ENCODE measurements at places on chromosomes 16 and 17.

DNA sequence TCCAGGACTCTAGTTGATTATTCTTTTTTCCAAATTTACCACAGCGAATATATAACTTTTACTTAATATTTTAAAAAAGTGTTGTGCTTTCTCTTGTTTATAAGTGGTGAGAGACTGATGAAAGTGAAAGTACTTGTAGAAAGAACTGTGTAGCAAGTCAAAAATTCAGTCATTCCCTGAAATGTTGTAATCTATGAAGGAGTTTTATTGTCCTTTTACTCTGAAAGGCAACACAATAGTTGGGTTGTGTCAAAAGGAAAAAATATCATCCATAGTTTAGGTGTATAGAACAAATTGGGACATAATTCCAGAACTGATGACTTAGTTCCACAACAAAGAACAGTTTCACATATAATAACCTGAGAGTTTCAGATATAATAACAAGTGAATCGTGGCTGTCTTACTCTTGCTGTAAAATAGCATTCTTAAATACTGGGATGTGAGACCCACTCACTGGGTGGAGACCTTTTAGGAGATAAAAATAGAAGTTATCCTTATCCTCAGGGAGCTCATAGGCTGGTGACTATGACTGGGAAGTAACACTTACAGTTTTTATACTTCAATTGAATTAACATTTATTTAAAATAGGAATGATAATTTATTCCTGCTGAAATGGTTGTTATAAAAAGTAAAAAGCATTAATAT, 20.6 kb downstream of the CYB5B start:
- no peak for DNase-seq

DNA sequence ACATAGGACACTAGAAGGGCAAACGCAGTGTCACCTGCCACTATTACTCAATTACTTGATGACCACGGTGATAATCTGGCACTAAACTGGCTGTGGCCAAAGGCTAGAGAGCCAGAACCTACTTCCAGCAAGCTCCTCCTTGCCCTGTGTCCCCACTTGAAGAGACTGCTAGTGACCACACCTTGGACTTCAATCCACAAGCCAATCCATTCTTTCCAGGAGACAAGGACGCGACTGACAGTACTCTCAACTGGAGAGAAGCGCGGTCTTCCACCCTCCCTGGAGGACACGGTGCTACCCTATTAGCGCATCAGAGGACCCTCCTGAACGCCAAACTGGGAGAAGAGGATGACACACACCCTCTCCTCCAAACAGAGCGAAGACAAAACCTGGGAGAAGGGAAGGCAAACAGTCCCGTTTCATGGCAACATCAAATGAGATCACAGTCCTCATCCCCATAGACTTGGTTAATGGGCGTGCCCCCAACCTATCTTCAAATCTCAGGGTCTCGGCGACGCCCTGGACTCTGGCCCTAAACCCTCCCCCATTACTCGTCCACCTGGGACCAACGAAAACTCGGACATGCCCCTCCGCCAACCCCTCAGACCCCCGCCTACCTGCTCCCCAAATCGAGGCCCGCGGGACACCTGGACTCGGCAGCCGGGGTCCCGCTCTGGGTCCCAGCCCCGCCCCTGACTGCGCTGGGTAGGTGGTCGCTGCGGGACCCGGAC, 508 bp downstream of the FLCN start:
- no peak for DNase-seq

- no peak for DNase-seq
These were observed 17.7 kb upstream of the VPS4A start for GRCh38 chr16:69293401-69293800.

DNA sequence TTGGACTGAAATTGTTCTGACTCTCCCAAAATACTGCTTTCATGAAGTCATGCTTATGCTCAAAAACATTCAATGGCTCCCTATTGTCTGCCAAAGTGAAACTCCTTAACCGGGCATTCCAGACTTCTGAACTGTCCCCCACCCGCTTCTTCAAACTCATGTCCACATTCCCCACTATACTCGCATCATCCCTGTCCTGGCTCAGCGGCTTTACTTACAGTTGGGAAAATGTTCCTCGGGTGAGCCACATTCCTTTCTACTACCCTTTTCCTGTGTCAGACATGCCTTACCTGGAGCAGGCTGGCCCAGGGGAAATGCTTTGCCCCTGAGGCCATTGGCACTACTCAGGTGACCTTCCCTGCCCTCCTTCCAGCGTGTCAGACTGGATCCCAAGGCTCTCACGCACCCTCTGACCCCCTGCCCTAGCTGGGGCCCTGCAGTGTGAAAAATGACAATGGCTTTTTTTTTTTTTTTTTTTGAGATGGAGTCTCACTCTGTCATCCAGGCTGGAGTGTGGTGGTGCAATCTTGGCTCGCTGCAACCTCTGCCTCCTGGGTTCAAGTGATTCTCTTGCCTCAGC, 5.3 kb downstream of the CYGB start:
- no peak for DNase-seq

DNA sequence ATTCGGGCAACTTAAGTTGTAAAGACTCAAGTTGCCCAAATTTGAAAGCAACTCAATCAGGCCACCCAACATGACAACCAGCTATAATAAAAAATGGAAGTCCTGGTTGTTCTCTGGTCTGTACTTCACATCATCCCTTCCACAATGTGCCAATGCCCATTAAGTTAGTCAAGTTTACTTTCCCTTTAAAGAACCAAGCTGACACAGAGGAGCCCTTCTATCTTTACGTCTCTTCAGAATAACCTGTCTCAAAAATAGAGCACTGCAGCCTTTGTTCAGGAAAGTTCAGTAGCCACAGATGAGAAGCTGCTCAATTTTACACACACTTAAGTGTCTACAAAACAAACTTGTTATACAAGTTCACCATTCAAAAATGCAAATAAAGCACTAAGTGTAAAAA, 75.1 kb upstream of the C17orf78 start:
- DNase-seq, result no peak

GRCh38 chr16:31267332-31268032, 7.7 kb downstream of the ITGAM start:
- DNase-seq, result no peak

DNA sequence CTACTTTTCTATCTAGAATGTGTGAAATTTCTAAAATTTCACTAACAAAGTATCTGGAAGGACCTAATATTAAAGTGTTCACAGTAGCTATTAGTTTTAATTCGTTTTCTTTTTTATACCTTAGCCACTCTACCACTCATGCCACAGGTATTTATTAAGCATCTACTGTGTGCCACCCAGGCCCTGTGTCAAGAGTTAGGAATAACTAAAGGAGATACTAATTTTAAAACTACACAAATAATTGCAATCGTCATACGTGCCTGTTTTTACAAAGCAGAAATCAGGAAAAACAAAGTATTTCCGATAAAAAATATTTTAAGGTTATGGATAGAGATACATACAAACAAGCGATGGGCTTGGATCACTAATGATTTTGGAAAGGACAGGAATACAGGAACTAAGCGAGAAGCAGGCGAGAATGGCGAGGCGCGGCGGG, 483 bp upstream of the EEF2K start:
- DNase-seq, result no peak

GRCh38 chr16:2497695-2498484, 15.9 kb upstream of the ATP6V0C start:
- DNase-seq, result no peak

DNA sequence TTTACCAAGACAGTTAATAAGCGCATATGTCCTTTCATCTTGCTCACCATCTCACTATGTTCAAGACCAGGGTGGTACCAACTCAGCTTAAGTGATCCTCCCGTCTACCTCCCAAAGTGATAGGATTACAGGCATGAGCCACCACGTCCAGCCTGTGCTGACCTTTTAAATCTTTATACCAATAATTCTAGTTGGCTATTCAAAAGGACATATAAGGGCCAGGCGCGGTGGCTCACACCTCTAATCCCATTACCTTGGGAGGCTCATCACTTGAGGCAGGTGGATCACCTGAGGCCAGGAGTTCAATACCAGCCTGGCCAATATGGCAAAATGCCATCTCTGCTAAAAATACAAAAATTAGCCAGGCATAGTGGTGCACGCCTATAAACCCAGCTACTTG, 2.4 kb downstream of the CEP95 start:
- DNase-seq, result no peak

- DNase-seq, result no peak
These were observed 237.7 kb upstream of the ZFHX3 start for GRCh38 chr16:73285436-73286201.

DNA sequence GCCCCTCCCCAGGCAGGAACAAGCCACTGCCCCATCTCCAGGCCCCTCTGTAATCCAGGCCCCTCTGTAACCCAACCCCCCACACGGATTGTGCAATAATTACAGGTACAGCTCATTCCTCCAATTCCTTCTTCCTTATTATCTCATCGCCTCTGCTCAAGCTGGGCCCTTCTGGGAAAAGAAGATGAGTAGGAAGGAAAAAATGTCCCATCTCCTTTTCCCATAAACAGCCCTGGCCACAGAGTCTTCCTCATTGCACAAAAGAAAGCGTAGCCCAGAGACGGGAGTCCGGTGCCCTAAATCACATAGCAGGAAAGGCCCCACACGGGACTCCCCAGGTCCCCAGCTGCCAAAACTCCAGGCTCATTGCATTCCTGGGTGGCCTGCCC, 3.6 kb upstream of the LITAFD start:
- peak; percentile 66 for DNase-seq

- no peak for DNase-seq
These were observed 1.3 kb downstream of the CIITA start for GRCh38 chr16:10878328-10878643.

GRCh38 chr17:80886641-80887573, 104.7 kb upstream of the CHMP6 start:
- DNase-seq, result no peak

GRCh38 chr17:39165178-39165840, 652 bp downstream of the ARL5C start:
- DNase-seq, result no peak

DNA sequence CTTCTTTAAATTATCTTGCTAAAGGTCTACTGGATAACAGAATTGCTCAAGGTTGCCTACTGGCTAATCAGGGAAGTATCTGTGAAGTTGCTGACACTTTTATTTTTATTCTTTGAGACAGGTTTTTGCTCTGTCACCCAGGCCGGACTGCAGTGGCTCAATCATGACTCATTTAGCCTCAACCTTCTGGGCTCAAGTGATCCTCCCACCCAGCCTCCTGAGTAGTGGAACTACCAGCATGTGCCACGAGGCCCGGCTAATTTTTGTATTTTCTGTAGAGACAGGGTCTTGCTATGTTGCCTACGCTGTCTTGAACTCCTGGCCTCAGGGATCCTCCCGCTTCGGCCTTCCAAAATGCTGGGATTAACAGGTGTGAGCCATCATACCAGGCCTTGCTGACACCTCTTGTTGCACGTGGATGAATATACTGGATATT, 43.1 kb downstream of the GLG1 start:
- DNase-seq, result no peak

- no peak for DNase-seq
These were observed 25.6 kb downstream of the PIEZO1 start for GRCh38 chr16:88759245-88759975.

- DNase-seq, result no peak
These were observed 195.2 kb upstream of the KIF2B start for GRCh38 chr17:53627511-53627910.

DNA sequence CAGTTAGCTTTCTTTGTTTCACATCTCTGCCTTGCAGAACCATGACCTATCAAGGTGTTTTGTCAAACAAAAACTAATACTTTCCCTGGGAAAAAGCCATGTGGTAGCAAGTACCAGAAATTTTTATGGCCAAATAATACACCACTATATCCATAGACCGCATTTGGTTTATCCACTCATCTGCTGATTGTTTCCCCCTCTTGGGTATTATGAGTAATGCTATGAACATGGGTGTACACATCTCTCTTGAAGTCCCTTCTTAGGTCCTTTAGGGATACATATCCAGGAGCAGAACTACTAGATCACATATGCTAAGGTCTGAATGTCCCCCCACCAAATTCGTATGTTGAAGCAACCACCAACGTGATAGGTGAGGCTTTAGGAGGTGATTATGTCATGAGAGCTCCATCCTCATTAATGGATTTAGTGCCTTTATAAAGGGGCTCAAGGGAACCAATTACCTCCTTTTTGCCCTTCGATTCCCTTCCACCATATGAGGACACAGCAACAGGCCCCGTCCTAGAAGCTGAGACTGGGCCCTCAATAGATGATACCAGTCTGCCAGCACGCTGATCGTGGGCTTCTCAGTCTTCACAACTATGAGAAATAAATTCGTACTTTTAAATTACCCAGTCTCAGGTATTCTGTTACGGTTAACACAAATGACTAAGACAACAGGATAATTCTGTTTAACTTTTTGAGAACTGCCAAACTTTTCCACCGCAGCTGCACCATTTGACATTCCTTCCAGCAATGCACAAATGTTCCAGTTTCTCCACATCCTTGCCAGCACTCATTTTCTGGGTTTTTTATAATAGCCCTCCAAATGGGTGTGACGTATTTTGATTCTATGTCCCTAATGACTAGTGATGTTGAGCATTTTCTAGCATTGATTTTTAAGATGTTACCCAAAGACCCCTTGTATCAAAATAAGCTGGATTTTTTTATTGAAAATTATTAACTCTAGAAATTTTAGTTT, 30.0 kb downstream of the SIAH1 start:
- no peak for DNase-seq

DNA sequence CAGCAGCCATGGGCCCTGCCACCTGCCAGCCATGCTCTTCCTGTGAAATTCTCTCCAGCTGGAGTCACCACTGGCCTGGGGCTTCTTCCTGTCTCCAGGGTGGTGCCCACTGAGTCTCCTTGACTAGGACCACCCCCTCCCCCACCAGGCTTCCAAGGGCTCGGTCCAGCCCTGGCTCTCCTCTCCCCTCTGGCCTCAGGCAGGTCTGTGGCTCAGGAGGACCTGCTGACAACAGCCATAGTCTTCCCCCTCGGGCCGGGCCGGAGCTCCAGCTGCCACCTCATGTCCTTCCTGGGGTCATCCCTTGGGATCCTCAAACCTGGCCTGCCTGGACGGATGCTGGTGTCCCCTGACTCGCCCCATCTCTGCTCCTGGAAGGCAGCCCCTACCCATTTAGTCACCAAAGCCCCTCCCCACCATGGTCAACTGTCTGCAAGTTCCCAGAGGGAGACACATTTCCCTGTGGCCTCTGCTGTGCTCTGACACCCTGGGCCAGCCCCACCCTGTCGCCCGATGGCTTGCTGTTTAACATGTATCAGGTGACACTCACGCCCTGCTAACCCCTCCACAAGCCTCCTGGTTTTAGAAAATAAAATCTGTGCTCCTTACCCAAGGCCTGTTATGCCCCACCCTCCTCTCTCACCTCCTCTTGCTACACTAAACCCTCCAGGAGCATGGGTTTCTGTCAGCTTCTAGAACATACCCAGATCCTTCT, 186.2 kb downstream of the RBFOX3 start:
- DNase-seq, result no peak

- DNase-seq, result no peak
These were observed 322.0 kb upstream of the SALL1 start for GRCh38 chr16:51473091-51473490.

- DNase-seq, result no peak
These were observed 14.4 kb downstream of the CUEDC1 start for GRCh38 chr17:57940653-57941329.
